ENCODE measurements at places on chromosomes 3 and 15. TPM values are rescaled to one million over a fixed set of nuclear protein-coding genes. Genes with fewer than 3 reads are reported as not detected.

ITIH1 gene
- total RNA-seq: not detected

- peak; percentile 81 for DNase-seq
Observed at GRCh38 chr3:13543253-13543652, 5.7 kb upstream of the FBLN2 start.

GRCh38 chr3:40766396-40766795 is 241.6 kb downstream of the ZNF621 start:
- DNase-seq: no peak

DNA sequence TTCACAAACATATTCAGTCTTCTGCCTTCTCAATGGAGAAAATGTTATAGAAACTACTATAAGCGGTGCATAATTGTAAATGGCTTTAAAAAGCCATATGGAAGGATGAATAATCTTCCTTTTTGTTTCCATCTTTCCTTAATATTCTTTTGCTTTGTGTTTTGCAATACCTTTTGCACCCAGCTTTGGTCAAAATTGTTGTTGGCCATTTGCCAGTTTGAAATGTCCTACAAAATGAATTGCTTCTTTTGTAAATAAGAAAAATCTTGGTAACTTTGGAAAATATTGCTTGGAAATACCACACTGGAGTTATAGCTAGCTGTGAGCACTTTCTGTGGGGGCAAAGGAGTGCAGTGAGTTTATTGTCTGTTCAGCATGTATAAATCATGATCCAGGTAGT is 93.5 kb upstream of the NR2F2 start:
- DNase-seq: no peak
